Dermis lymphatic vessel endothelial cell (primary cell): ENCODE measurements at places on chromosomes 12 and 14. TPM values are rescaled to one million over a fixed set of nuclear protein-coding genes. Genes with fewer than 3 reads are reported as not detected.

Gene LHX5
- total RNA-seq: not detected in 2 replicates

Gene ACOT4
- 0.09 and 0.33 TPM in 2 replicates for total RNA-seq

Gene RASAL1
- total RNA-seq: not detected in 2 replicates

Gene AVPR1A
- total RNA-seq: under 0.01 TPM in 1 of 2 replicates, not detected in the other
